ENCODE measurements at places on chromosomes 6 and 20. TPM values are rescaled to one million over a fixed set of nuclear protein-coding genes. Genes with fewer than 3 reads are reported as not detected.
A peak's percentile ranks its signal among the peaks of the same experiment; 100 is the strongest.

GRCh38 chr6:149371154-149371553 lies 28.9 kb upstream of the SUMO4 start:
- DNase-seq, result no peak

DNA sequence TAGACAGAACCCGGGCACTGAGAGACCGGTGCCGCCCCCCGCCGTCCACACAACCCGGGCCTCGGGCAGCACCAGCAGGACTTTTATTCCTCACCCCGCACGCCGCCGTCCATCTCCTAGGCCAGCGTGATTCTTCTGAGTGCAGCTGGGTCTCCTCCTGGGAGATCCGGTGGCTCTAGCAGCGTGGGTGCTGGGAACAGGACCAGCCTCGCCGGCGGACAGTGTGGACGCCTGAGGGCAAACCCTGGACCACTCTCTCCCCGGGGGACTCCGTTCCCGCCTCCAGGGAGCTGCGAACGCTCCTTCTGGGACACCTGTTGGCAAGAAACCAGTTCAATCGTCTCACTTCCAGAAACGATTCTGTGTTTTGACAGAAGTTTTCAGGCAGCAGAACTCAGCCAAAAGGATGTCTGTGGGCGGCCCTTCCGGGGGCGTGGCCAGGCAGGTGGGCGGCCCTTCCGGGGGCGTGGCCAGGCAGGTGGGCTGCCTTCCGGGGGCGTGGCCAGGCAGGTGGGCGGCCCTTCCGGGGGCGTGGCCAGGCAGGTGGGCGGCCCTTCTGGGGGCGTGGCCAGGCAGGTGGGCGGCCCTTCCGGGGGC lies 130.7 kb downstream of the DLL1 start:
- peak; percentile 58 for DNase-seq

DNA sequence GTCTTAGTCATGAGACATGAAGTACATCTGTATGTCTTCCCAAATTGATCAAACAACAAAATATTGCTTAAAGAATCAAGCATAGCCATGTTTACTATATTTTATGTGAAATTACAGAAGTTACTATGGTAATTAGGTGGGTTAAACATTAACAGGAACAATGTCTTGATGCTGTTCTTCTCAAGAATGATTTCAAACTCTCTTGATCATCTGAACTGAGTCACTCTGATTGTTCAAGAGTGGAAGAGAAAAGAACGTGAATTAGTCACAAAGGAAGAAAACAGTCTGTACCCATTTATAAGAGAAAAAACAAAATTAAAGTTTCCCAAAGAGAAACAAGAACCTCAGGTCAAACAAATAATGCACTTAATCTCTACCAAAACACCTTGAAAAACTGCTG lies 62.2 kb upstream of the NUP153 start:
- no peak for DNase-seq

DNA sequence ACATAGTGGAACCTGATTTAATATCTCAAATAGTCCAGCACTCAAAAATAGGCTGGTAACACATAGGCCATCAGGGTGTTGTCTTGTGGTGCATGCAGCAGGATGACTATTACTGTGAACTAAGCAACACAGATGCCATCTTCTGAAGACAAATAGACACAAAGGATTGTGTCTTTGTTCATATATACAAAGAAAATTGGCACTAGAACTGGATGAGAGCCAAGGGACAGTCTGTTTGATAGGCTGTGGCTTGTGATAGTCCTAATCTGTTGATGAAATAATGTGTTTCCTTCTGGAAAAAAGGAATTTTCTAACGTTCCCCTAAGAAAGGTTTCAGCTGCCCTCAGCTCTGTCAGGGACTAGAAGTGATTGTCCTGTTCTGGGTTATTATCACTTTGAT lies 129.8 kb downstream of the TPBG start:
- no peak for DNase-seq

DNA sequence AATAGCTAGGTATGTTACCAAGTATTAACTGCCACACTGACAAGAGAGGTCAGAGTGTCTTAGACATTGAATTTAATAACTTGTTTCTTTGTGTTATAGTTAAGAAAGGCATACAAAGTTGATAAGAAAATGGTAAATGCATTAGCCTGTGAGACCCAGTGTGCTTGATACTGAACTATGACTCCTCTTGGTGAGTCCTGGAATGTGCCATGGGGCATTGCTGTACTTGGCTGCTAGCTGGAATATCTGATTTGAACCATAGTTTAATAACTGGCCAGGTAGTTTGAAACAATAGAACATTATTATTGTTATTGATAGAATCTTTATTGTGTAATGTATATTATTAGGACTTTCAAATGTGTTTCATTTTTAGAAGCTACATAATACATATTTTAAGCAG lies 70.0 kb downstream of the ZFAND3 start:
- DNase-seq, result no peak

DNA sequence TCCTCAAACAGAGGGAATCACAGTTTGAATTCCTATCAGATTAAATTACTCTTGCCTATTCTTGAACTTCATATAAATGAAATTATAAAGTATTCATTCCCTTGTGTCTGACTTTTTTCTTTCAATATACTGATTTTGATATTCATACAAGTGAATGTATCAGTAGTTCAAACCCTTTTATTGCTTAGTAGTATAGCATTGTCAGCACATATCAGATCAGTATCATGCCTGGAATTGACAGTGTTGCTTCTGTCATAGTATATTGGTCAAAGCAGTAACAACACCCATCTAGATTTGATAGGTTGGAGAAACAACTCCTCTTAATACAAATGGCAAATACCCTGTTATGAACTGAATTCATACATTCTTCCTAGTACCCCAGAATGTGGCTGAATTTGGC lies 89.1 kb upstream of the SLC35F1 start:
- no peak for DNase-seq

DNA sequence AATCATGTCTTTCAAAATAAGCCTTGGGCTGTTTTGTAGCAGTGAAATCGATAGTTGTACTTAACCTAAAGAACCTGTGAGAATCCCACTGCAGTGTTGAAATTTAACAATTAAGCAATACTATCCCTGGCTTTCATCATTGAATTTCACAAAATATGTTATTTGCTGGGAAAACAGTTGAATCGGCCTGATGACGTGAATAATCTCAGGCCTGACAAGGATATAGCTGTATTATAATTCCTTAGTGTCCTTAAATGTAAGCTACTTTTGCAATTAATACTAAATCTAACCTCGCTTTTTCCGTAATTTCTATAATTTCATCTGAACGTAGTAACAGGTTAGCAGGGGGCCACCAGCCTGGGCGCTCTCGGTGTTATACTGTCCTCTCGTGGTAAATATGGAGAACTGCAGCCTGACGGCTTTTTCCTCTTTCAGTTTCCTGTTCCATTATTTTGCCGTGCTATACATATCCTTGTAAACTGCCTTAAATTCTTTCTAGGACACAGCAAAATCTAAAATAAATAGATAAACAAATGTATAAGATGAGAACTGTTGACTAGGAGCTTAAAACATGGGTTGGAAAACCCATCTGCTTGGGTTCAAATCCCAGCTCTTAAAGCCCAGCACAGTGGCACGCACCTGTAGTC lies 24.0 kb downstream of the MTFR2 start:
- peak; percentile 78 for DNase-seq

Gene PRSS16
- total RNA-seq, result not detected

Gene PTGIS
- total RNA-seq, result not detected
